ENCODE measurements at places on chromosomes 3 and 15. TPM values are rescaled to one million over a fixed set of nuclear protein-coding genes. Genes with fewer than 3 reads are reported as not detected.

Gene RHOV
- total RNA-seq: 5.0 TPM

Gene ARGFX
- total RNA-seq: not detected

Gene TP63
- total RNA-seq: 0.09 TPM

Gene GPR15
- total RNA-seq: not detected

Gene MORC1
- total RNA-seq: not detected

Gene PRR20G
- not detected for total RNA-seq

Gene SCAANT1
- total RNA-seq: not detected

Gene EPHA3
- total RNA-seq: 0.32 TPM

Gene CRYGS
- 2.9 TPM for total RNA-seq

Gene BCL2A1
- total RNA-seq: 0.25 TPM

Gene ZSCAN29
- total RNA-seq: 41.6 TPM

Gene DPPA4
- total RNA-seq: 901 TPM

Gene RPL39L
- total RNA-seq: 78.3 TPM

Gene VIPR1
- total RNA-seq: 7.1 TPM

Gene CHRD
- 1.8 TPM for total RNA-seq

Gene PROK2
- 2.0 TPM for total RNA-seq

Gene GJD2
- total RNA-seq: 0.22 TPM

Gene CYP1A2
- not detected for total RNA-seq

Gene GABRB3
- 168 TPM for total RNA-seq

Gene SYNPR
- total RNA-seq: 0.85 TPM

Gene SLC51A
- total RNA-seq: 8.4 TPM

Gene SLC22A14
- not detected for total RNA-seq

Gene ST3GAL6
- total RNA-seq: 8.3 TPM

Gene CYP11A1
- total RNA-seq: 3.4 TPM

Gene MED12L
- 22.3 TPM for total RNA-seq

Gene ANKRD34C
- not detected for total RNA-seq

Gene CKMT1B
- total RNA-seq: 37.3 TPM

Gene TRH
- 0.16 TPM for total RNA-seq

Gene ZDHHC23
- total RNA-seq: 17.9 TPM

Gene POC1A
- total RNA-seq: 31.3 TPM

Gene GOLGA8J
- 0.33 TPM for total RNA-seq

Gene SGO1
- total RNA-seq: 31.5 TPM

Gene PCNP
- total RNA-seq: 193 TPM

Gene GOLGA8G
- total RNA-seq: not detected

Data from WTC11 (cell line).